ENCODE measurements at places on chromosomes 11 and 22.

DNA sequence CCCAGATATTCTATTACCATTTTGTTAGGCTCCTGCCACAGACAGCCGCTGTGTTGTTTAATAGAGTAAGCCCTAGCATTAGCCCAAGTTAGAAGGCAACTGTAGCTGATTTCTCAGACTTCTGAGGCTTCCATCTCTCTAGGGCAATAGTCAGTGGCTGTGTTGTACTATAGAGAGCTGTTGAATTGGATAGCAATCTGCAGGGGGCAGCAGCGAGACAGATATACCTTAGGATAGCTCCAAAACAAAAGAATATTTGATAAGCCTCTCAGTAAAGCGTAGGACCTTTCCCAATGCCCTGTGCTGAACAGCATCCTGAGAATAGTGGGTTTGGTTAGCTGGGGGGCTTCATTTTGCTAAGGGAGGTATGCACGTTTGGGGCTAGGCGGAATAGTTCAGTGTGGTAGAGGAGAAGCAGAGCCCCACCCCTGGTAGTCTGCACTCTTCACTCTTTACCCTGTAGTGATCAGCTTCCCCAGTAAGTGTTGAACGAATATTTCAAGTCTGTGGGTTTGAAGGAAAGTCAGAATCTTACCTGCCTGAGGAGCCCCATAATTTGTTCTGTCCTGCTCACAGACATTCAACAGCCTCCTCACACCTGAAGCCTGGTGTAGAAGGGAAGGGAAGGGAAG, 515.1 kb downstream of the INSC start:
- peak; percentile 23 for DNase-seq

GRCh38 chr11:45209891-45210699, 63.7 kb downstream of the PRDM11 start:
- peak; percentile 90 for DNase-seq

DNA sequence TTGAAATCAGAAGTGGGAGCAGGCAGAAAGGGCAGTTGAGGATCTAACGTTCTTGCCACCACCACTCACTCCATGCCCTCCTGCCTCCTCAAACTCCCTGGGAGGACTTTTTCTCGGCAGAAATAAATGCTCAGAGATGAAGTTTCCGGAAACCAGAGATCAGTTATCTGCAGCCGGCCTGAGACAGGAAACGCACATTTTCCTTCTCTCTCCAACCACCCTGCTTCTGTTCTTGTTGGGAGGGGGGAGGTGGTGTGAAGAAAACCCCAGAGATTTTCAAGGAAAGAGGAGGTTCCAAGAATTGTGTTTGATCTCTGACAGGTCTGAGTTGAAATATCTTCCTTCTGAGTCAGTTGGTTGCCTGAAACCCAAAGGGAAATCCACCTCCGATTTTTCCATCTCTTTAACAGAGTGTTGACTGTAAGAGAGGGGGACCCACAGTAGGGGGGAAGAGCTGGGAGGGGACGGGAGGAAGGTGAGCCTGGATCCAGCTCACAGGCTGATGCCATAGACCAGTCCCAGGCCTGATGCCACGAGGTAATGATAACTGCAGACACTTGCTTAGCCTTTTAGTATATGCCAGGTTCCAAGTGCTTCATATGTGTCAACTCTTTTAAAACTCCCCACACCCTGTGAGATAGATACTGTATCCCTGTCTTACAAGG, 100.8 kb downstream of the TRAF6 start:
- peak; percentile 91 for DNase-seq

DNA sequence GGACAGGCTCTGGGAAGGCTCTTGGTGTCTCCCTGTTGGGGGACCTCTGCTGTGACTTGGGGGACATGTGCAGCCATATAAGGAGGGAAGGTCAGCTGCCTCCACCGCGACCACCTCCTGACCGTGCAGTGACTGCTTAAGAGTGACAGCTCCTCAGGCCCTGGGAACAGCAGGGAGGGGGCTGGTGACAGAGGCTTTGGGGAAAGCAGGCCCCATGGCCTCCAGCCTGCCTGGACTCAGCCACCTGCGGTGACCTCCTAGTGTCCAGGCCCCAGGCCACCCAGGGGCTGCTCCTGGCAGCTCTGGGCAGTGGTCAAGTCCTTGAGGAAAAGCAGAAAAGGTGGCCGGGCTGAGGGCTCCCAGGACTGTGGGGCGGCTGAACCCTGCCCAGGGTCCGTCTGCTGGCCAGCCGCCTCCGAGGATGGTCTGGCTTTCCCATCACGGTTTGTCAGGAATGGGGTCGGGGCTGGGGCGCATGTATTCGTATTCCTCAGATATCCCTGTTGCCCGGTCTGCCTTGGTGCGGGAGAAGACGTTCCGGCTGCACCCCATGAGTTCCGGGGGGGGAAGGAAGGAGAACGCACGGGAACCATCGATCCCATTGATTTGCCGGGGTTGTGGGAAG, 96.8 kb downstream of the WNT7B start:
- DNase-seq, result no peak

GRCh38 chr11:4041731-4042391, 52.7 kb upstream of the RRM1 start:
- no peak for DNase-seq
